Mucosa of gallbladder (tissue), 1 donor: ENCODE measurements at places on chromosomes 4 and X.

- no peak for DNase-seq
These were observed 69.8 kb downstream of the FBXO8 start for GRCh38 chr4:174213731-174214100.

DNA sequence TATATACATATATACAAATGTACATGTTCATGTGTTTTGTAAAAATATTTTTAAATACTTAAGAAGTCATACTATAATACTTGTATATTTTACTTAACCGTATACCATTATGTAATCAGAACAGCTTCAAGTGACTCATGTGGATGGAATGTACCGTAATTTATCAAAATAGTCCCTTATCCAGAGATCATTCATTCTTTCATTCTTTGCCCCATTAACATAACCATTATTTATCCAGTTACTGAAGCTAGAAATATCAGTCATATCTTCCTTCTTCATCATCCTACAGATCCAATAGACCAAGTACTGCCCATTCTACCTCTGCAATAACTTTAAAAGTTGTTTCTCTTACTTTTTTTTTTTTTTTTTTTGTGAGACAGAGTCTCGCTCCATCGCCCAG, 164.2 kb downstream of the MAB21L2 start:
- DNase-seq, result no peak

GRCh38 chr4:78770091-78770642, 6.0 kb upstream of the BMP2K start:
- no peak for DNase-seq

DNA sequence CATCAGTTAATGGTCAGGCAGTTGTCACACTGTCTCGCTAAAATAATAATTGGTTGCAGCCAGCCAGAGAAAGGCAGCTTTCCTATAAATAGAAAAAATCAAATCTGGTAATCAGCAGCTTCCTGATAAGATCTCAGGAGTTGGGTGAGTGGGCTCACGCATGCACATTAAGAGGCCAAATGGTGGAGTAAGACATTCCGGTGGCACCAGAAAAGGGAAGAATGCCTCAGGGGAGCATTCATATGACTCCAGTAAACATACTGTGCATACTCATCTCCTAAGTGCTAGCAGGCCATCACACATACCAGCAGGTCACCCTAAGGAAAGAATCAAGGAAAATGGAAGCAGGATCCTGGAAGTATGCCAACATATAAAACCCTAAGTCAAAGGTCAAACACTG, 40.1 kb downstream of the UGT2B15 start:
- no peak for DNase-seq

DNA sequence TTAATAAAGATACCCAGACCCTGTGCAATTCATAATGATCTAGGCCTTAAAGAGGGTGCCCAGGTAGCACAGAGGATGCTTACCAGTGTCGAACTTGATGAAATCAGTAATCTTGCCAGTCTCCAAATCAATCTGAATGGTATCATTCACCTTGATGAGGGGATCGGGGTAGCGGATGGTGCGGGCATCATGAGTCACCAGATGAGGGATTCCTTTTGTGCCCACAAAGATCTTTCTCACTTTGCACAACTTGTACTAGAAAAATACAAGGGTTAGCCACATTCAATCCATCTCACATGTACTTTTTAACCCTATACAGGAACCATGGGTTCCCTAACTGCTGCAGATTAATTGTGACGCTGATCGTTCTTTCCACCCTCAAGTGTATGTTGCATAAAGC, 3.3 kb downstream of the RPS4X start:
- no peak for DNase-seq

DNA sequence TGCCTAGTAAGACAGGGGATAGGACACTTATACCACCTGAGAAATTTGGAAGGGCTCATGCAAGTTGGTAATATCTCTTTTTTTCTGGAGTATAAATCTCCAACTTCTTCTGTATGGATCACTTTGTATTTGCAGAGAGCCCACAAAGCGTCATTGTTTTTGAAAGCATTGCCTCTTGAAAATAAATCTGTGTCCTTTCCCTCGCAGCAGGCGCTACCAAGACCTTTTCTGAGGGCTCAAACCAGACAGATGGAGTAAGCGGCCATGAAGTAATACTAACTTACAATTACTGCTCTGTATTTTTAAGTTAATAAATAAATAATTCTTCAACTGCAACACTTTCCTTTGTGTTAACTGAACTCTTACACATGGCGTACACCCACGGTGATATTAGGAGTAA, 56.0 kb upstream of the FBXW7 start:
- no peak for DNase-seq

DNA sequence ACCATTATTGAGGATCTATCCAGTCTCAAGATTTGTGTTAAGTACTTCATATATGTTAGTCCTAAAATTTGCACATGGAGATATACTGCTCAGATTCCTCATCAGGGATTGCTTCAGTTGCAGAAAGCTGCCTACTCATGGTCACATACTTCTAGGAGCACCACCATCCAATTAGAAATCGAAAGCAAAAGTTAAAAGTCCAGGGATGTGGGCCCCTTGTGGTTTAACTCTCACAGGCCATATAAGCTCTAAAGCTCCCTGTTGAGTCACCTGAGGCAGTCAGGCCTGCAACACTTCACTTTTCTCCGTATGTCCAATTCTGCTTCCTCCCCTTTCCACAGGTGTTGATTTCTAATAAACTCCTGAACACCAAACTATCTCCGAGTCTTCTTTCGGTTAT, 84.2 kb downstream of the CNOT6L start:
- DNase-seq, result no peak

GRCh38 chr4:122212880-122213279, 60.7 kb downstream of the BLTP1 start:
- DNase-seq, result no peak

DNA sequence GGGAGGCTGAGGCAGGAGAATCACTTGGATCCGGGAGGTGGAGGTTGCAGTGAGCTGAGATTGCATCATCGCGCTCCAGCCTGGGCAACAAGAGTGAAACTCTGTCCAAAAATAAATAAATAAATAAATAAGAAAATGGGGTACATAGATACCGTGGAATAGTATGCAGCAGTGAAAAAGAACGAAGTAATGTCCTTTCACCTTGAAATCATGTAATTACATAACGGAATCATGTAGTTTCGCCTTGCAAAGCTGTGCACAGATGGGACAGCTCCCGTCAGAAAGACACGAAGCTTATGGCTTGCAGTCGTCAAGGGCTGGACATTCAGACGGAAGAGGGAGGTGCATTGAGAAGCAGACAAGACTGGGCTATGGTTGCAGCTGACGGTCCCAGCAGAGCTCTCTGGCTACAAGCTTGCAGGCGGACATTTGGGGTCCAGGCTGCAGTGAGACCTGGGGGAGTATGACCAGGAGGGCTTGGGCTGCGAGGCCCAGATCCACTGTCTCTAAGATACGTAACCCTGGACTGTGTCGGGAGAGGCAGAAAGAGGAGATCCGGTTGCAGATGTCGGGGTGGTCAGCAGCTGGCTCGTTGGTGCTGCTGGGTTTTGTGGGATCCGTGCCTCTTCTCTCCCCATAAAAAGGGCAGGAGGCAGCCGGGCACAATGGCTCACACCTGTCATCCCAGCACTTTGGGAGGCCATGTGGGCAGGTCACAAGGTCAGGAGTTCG, 6.2 kb upstream of the P2RY8 start:
- peak; percentile 4 for DNase-seq

GRCh38 chrX:36431819-36432218, 512.3 kb downstream of the CFAP47 start:
- DNase-seq, result no peak

DNA sequence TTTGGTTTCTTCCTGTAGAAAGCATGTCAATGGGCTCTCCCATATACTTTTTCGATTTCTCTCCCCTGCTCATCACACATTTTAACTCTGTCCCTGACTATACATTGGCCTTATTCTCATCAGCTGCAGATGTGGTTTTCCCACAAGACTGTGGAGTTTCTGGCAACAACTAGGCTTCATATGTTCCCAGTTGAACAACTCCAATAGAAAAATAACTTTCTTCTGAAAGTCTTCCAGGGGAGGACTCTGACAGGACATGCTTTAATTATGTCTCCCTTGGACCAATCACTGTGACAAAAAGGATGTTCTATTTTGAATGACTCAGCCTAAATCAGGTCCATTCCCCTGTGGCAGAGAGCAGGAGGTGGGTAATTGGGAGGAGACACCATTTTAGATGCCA, 28.1 kb downstream of the SPANXC start:
- DNase-seq, result no peak

DNA sequence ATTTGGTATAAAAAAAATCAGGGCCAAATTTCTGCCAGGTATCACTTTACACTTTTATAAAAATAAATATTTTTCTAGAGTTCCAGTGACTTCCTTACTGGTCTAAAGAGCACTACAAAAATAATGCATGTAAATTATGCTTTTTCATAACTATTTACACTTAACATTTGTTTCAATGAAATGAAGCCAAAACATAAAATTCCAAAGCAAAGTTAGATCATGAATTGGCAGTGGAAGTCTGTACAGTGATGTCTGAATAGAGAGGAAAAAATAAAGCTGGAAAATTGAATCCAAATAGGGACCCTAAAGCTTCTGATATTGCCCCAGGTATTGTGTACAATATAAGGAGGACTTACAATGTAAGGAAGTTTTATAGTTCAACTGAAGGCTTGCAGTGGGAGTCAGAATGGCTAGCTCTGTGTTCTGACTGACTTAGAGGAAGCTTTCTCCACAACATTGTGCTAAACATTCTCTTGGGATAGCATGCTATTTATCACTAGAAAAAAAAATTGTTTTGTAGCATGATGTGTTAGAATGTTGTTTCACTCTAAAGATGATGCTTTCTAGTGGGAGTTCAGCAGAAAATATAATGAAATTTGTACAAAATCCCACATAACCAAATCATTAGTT, 288.2 kb upstream of the UGT8 start:
- no peak for DNase-seq

DNA sequence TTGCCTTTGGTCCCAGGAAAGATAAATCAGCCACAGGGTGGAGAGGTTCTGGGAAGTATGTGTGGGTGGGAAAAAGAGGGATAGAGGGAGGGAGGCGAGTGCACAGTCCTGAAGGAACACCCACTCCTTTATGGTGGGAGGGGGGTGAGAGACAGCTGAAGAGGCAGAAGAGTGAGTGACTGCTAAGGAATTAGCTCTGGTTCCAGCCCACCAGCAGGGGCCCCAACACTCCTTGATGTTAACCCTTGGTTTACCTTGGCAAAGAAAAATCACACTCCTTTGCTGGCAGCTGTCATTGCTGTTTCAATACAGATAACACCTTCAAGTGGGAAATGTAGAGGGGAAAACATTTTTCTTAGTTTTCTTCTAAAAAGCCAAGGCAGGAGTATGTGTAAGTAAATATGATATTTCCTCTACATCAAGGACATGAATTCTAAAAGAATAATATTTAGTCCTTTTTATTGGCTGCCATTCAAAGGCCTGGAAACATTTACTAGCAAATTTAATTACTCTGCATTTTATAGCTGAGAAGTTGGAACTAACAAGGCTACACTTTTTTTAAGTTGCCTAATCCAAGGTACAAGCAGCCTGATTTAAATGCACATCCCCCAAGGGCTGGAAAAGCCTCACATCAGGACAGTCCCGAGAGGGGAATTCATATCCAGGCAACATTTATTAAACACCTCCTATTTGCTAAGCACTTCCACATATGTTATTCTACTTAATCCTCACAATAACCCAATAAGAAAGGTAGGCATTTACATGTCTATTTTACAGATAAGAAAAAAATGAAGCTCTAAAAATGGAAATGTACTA, 81.7 kb downstream of the HS6ST2 start:
- DNase-seq, result no peak

- no peak for DNase-seq
These were observed 377.9 kb upstream of the EMCN start for GRCh38 chr4:100895556-100896197.

DNA sequence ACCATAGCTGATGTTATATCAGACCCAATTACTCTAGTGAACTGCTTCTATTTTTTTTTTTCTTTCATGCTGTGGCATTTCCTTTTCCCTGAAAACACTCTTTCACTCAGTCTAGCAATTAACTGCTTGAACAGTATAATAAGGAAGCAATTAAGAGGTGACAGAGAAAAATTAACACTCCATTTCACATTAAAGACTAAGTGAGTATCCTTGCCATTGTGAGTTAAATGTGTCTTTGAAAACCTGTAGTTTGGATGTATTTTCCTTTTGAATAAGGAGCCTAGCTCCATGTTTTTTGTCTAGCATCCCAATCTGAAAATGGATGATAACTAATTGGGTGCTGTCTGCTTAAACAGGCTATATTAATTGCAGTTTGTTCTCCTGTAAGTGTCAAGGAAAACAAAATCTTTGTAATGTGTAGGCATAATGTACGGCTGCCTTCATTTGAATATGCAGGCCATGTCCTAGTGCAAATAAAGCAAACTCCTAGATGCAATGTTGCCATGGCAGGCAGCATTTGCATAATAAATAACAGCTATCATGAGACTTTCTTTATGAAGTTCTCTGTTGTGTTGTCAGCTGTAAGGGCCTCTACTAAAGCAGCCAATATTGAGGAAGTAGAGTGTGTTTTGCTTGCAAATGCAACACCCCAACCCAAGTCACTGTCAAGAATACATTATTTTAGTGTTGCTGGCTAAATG, 416.7 kb downstream of the ZIC3 start:
- no peak for DNase-seq
